ENCODE measurements at places on chromosomes 2 and 18.

DNA sequence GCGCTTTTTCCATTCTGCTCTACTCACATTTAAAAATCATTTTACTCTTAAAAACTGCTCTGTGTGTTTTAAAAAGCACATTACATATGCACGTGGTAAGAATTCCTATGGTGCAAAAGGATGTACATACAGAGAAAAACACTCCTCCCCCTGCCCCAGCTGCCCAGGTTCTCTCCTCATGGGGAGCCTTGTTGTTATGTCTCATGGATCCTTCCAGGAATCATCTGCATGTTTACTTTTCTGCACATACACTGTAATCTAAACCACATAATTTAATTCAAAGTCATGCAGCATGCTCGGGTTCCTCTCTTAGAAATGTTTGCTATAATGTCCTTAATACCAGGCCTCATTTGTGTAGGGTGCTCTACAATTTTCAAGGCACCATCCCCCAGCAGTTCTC, 243.3 kb downstream of the LOXHD1 start:
- no peak for DNase-seq

DNA sequence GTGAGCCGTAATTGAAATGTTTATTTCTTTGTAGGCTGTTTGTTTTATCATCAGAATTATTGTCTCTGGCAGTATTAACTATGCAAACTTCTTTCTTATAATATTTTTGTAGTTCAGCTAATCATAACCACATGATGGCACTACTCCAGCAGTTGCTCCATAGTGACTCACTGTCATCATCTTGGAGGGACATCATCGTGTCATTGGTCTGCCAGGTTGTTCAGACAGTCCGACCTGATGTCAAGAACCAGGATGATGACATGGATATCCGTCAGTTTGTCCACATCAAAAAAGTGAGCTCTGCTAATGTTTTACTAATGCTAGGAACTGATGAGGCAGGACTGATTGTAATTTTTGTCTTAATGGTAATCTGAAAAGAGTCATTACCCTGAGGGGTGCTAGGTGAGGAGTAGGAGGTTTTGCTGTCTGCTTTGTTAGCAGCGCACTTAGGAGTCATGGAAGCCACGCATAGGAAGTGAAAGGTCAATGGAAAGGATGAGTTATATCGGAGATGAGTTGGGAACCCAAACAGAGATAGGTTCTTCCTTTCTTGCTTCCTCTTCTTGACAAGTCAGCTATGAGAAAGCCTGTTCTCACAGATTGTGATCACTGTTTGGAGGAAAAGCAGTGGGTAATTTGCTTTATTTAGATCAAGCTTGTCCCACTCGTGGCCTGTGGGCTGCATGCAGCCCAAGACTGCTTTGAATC, 49.2 kb downstream of the PIKFYVE start:
- DNase-seq = no peak

- DNase-seq = no peak
These were observed 297.3 kb upstream of the MEIS1 start for GRCh38 chr2:66137606-66138130.

DNA sequence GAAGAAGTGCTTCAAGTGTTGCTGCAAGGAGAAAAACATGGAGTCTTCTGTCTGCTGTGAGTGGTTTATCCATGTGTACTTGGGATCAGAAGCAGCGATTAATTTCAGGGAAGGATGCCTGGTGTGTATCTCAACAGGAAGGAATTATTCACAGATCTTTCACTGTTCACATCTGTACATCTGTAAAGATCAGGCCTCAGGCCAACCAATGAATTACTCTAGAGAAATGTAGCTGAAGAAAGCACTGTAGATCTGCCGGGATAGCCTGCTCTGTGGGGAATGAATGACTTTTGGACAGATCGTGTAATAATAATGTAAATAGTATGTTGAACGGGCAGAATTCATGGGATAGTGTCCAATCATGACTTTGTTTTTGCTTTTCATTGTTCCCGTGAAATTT, 54.0 kb upstream of the SPP2 start:
- DNase-seq = no peak

GRCh38 chr2:235300368-235301201, 193.3 kb upstream of the AGAP1 start:
- no peak for DNase-seq
